ENCODE measurements at places on chromosomes 1 and 21. TPM values are rescaled to one million over a fixed set of nuclear protein-coding genes. Genes with fewer than 3 reads are reported as not detected.

Gene SLFNL1
- total RNA-seq: 0.65 TPM

Gene NTNG1
- 32.8 TPM for total RNA-seq

Gene ERICH3
- total RNA-seq: 0.17 TPM

Gene AGO4
- 19.9 TPM for total RNA-seq

Gene GPR52
- total RNA-seq: 1.3 TPM

Gene CD52
- not detected for total RNA-seq

Gene KIAA1614
- total RNA-seq: 5.9 TPM

Gene FMN2
- not detected for total RNA-seq

Gene TTF2
- 17.9 TPM for total RNA-seq

Gene FCGR2B
- not detected for total RNA-seq

Gene MTARC1
- 5.0 TPM for total RNA-seq

Gene DNM3
- total RNA-seq: 1.2 TPM

Gene FOXO6
- not detected for total RNA-seq

Gene MAP3K6
- 15.8 TPM for total RNA-seq

Gene CD5L
- total RNA-seq: not detected

Gene EPHA8
- total RNA-seq: not detected

Gene CD1E
- not detected for total RNA-seq

Gene S100A7
- total RNA-seq: not detected

Gene LIN28A
- not detected for total RNA-seq

Gene OR2T29
- not detected for total RNA-seq

Gene SLAMF7
- total RNA-seq: not detected

Gene CELA2B
- not detected for total RNA-seq

Gene CHIT1
- total RNA-seq: not detected

Gene C8A
- not detected for total RNA-seq

Gene TNNI3K
- not detected for total RNA-seq

Gene MFAP2
- total RNA-seq: 2.6 TPM

Gene OR6N1
- not detected for total RNA-seq

Gene KRTCAP2
- 65.4 TPM for total RNA-seq

Gene ALX3
- not detected for total RNA-seq

Gene CD34
- total RNA-seq: 0.35 TPM

Gene C1orf74
- 16.5 TPM for total RNA-seq

Gene FOXD2
- total RNA-seq: not detected

Gene WNT3A
- not detected for total RNA-seq

Gene GREM2
- not detected for total RNA-seq

Gene IL19
- total RNA-seq: not detected

Gene ARTN
- total RNA-seq: 0.40 TPM

Gene IQGAP3
- total RNA-seq: 1.5 TPM

Gene ANKRD65
- total RNA-seq: 0.10 TPM

Gene MMEL1
- total RNA-seq: 0.65 TPM

Gene GPR25
- 0.10 TPM for total RNA-seq

Gene FTCD
- total RNA-seq: 0.30 TPM

Gene ITPKB
- 1.6 TPM for total RNA-seq

Gene ADSS2
- 68.2 TPM for total RNA-seq

Gene PCSK9
- total RNA-seq: 17.5 TPM

Gene FNDC10
- 0.52 TPM for total RNA-seq
